ENCODE measurements at places on chromosomes 1 and 21.

- DNase-seq, result no peak
Measured at GRCh38 chr1:172397221-172397620, 23.3 kb upstream of the C1orf105 start.

- DNase-seq, result no peak
Measured at GRCh38 chr1:93015590-93015989, 54.3 kb upstream of the DIPK1A start.

DNA sequence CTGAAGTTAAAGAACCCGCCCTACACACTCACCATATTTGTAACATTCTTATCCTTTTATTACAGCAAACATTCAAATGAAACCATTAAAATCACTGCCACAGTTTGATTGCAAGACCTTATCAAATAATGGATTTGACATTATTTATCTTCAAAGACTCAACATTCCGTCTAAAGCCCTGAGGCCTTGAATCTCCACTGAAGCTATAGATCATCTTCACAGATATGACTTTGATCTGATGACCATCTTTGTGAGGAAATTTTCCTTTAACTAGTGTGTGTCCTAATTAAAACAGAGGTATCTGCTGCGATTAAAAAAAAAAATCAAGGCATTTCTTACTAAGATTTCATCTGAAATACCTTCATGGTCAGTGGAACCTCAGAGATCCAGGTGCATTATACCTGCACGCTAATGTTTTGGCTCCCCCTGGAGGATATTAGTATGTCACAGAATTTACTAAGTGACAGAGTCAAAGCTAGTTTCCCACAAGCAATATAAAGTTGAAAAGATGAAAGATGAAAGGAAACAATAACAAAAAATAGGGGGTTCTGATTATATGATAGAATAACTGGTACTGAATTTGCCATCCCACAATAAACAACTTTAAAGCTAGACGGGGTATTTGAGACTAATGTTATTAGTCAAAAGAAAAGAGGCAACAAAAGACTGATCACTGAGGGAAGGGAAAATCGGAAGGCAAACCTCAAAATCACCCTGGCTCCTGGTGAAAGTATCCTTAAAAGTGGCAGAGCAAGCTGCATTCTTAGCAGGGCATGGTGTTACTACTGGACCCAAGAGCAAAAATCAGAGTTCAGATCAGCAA lies 923.4 kb downstream of the NCAM2 start:
- no peak for DNase-seq

DNA sequence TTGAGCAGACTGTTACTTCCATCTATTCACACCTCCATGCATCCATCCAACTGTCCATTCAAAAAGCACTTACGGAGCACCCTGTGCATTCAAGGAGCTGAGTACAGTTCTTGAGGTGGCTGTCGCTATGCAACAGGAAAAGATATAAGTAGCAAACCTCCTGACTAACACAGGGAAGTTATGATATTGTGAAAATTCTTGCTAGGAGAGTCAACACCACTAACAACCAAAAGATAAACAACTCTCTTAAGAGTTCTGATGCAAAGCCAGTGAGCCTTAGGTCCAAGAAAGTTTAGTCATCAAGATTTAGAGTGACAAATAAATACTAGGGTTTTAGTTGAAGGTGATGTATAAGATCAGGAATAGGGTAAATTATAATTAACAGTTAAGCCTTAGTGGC lies 44.5 kb upstream of the TRIM45 start:
- DNase-seq, result no peak

DNA sequence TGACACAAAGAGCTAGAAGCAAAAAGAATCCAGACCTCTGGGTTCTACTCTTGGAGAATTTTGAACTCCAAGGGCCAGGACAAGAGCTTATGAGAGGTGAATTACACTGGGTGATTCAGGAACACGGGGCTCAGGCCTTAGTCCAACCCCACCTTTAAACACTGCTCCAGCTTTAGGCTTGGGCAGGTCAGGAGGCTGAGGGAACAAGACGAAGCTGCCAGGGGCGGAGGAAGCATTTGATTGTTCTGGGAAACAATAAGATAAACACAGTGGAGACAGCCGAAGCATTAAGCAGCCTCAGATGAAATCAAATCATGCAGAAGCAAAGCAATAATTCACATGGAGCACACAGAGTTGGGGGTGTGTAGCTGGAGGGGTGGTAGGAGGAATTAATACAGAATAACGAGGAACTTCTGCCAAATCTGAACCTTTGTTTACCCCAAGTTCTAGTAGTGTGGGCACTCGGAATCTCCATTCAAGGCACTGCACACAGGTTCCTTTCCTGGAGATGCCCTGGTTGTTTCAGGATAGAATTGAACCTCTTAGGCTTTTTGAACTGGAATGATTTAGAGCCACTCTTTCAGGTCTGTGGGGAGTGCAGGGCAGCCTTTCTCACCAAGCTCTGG lies 93.2 kb downstream of the PLXNA2 start:
- DNase-seq, result no peak

DNA sequence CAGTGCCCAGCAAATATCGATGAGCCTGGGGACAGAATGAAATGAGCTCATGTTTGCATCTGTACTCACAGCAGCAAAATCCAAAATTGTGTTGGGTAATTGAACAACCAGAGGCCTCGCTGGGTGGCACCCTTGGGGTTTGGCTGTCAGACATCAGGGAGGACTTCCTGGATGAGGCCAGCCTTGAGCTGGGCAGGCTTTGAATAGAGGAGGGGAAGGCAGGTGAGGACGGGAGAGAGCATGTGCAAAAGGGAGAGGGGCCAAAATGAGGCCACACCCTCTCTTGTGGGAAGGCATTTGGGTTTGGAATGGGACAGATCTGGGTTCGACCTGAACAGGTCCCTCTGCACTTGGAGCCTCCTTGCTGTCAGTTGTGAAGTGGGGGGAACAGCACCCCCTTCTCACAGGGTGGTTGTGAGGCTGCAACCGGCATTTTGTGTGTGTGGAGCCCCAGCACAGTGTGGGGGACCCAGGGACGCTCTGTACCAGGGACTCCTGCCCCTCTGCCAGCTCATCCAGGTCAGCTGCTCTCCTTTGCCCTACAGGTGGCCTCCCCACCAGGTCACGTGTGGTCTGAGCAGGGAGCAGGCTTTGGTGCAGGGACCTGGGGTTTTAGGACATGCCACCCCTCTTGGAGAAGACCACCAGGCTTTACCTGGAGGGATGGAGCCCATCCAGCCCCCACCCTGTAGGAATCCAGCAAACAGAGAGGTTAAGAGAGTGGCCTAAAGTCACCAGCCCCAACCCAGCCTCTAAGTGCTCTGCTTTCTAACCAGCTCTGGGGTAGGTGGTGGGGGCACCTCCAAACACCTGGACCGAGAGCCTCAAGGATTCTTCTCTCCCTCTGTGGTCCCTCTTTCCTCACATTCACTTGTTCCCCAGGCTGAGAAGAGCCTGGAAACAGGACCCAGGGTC lies 521.8 kb downstream of the PTPRU start:
- DNase-seq, result no peak

- DNase-seq, result no peak
Measured at GRCh38 chr1:22139066-22139594, 3.8 kb downstream of the WNT4 start.

- DNase-seq, result no peak
Measured at GRCh38 chr1:19478322-19478721, 7.0 kb downstream of the CAPZB start.

DNA sequence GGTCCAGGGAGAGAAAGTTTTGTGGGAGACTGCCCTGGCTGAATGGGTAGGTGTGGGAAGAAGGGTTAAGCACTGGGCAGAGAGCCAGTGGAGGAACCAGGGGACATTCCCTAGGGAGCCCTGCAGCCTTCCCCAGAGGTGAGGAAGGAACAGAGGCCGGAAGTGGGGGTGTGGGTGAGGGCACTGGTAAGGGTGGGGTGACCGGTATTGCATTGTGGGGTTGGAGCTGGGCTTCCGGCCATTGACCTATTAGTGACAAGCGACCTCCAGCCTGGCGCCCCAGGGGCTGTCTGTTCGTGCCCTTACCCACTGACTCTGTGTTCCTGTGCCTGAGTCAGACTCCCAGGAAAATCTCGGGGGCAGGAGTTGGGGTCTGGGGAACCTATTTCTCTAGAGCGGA lies 3.5 kb upstream of the TSPAN1 start:
- DNase-seq, result no peak

- DNase-seq, result no peak
Measured at GRCh38 chr1:218459450-218459849, 114.3 kb downstream of the TGFB2 start.

GRCh38 chr1:28971980-28972771 lies 57.8 kb downstream of the EPB41 start:
- no peak for DNase-seq

DNA sequence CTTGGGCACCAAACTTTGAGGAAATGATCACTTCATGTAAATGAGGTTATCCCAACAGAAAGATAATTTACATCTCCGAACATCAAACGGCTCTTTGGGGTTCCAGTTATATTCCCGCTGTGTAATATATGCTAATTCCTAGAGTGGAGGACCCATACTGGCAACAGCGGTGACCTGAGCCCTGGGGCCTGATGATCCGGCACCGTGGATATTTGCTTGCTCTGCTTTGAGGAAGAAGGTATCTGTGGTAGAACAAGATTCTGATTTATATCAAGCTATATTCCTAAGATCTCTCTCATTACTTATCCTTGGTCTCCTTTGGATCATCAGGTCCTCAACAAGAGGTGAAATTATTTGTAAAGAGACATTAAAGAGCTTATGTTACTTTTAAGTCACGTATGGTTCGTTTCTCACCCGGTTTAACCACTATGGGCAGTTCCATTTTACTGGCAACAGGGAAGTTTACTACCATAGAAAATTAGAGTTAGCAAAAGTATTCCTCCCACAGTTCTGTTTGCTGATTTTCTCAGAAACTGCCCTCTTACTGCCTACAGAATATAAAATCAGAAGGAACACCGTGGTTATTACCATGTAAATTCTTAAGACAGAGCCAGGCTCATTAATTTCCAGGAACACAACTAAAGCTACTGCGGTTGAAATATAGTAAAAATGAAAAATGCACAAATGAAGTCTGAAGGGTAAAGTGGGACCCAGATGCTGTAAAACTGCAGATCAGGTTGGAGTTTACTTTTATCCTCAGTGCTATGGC lies 56.7 kb downstream of the MRPL39 start:
- no peak for DNase-seq

GRCh38 chr21:41973427-41973831 lies 19.6 kb upstream of the C2CD2 start:
- no peak for DNase-seq

- DNase-seq, result no peak
Measured at GRCh38 chr21:42760361-42760950, 107.0 kb downstream of the PDE9A start.

DNA sequence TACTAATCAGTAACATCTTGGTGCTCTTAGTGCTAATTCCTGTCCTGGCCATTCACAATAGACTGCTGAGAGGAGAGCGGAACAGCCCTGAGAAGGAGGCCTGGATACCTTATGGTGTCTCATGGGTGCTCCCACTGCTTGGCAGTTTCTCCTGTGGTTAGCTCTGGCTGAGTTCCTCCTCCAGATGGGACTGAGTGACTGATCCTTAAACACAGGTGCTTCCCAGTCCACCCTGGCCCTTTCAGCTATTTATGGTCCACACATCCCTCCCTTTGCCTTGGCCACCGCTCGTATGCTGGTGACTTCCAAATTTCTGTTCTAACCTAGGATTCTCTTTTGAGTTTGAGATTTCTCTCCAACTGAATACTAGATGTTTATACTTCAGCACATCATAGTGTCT lies 157.0 kb upstream of the CACNA1E start:
- no peak for DNase-seq

DNA sequence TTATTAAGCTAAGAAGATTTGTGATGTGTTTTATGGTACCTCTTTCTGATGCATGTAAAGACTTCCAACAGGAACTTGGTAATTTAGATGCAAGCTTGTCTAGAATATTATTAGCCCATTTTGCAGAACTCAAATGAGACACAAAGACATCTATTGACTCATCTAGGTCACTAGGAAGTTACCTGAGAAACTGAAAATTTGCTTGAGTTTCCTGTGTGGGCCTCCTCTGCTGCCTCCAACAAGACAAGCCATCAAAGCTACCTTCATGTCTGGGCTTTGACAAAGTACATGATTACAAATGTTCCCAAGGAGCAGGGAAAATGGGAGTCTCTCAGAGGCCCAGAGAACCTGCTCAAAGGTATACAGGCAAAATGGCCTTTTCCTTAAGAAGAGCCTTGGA lies 5.6 kb downstream of the RUNX1 start:
- no peak for DNase-seq

DNA sequence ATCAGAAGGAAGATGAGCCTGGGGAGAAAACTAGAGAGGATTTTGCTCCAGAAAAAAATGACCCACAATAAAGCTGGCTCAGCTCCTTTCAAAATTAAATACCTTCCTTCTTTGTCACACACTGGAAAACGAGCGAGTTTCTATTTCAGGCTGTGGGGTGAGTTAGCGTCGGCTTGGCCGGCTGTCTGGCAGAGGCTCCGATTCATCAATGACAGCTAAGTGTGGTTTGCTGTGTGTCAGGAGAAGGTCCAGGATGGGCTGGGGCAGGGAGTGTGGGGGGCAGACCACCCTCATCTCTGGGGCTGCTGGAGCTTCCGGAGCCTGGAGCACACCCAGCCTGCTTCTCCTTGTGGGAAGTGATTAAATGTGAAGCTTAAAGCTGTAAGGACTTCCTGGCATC lies 120.2 kb downstream of the ETS2 start:
- no peak for DNase-seq

DNA sequence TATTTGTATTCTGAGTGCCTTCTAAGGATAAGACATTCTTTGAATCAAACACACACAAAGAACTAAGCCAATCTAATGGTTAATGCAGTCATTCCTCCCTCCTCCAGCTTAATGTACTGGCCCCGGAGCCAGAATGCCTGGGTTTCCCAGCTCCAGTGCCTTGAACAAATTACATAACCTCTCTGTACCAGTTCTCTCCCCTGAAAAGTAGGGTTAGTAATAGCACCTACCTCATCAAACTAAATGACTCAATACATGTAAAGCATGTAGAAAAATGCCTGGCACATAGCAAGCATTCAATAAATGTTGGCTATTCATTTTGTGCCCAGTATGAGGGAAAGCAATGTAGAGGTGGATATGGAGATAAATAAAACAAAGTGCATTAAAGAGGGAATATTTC lies 14.0 kb downstream of the C1orf52 start:
- no peak for DNase-seq

DNA sequence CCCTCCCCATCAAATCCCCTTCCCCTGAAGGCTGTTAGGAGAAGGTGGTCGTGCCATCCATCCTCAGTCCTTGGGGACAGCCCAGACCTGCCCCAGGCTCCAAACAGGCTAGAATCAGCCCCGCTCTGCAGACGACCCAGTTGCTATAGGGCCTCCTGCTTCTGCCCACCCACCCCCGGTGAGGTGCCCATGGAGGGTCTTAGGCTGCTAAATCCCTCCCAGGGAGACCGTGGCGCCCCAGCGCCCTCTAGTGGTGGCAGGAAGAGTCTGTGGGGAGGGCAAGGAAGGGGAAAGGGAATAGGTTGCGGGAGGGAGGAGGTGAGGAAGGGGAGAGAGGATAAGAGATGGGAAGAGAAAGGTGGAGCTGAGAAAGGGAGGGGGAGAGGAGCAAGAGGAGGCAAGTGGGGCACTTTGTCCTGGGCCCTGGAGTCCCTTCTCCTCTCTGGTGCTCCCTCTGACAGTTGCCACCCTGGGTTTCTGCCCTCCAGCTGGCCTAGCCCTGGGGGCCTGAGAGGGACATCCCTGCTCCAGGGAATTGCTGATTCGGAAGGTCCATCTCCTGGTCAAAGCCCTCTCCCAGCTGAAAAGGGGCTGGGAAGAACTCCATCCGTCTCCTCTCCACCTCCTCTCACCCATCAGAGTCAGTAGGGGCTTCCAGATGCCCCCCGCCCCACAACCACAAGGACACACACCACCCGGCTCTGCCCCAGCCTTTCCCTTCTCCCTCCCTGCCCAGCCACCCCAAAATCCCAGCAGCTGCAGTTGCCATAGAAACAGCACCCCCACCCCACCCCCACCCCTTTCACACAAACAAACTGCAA lies 55.4 kb downstream of the CAMK2N1 start:
- DNase-seq, result no peak
